ENCODE measurements at places on chromosomes 1 and 21. TPM values are rescaled to one million over a fixed set of nuclear protein-coding genes. Genes with fewer than 3 reads are reported as not detected.

The ANKRD45 gene
- total RNA-seq = 10.1 TPM

The CHIT1 gene
- 1.4 TPM for total RNA-seq

GRCh38 chr1:159089184-159089791 lies 12.7 kb upstream of the AIM2 start:
- no peak for DNase-seq

The PLA2G4A gene
- 17.8 TPM for total RNA-seq

The S100A1 gene
- total RNA-seq = 0.24 TPM

The AMY2A gene
- 26.2 TPM for total RNA-seq

The KRTAP13-2 gene
- 1.2 TPM for total RNA-seq

GRCh38 chr1:167668108-167668507 lies 38.1 kb downstream of the RCSD1 start:
- DNase-seq = no peak

The ARTN gene
- total RNA-seq = 4.8 TPM

The FNDC5 gene
- total RNA-seq = 11.3 TPM

The TNFRSF18 gene
- not detected for total RNA-seq

DNA sequence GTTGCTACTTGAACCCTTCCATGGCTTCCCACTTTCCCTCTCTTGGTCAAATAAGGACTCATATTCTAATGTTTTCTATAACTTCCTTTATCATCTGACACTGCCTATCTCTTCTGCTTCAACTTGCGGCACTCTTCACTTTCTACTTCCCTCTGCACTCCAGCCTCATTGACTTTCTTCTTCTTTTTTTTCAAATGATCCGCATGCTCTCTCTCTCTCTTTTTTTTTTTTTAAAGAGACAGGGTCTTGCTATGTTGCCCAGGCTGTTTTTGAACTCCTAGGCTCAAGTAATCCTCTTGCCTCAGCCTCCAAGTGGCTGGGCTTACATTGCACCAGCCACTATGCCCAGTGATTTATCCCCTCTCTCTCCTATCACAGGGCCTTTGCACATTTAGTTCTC lies 7.3 kb upstream of the IL10 start:
- DNase-seq = no peak

GRCh38 chr21:45449658-45450422 lies 44.9 kb downstream of the COL18A1 start:
- DNase-seq = no peak

The LRRC38 gene
- total RNA-seq = not detected

GRCh38 chr1:246394121-246394520 lies 113.0 kb downstream of the SMYD3 start:
- no peak for DNase-seq

- peak; percentile 88 for DNase-seq
These were observed 58.0 kb downstream of the STUM start for GRCh38 chr1:226606311-226607267.

The C1orf210 gene
- 0.48 TPM for total RNA-seq

DNA sequence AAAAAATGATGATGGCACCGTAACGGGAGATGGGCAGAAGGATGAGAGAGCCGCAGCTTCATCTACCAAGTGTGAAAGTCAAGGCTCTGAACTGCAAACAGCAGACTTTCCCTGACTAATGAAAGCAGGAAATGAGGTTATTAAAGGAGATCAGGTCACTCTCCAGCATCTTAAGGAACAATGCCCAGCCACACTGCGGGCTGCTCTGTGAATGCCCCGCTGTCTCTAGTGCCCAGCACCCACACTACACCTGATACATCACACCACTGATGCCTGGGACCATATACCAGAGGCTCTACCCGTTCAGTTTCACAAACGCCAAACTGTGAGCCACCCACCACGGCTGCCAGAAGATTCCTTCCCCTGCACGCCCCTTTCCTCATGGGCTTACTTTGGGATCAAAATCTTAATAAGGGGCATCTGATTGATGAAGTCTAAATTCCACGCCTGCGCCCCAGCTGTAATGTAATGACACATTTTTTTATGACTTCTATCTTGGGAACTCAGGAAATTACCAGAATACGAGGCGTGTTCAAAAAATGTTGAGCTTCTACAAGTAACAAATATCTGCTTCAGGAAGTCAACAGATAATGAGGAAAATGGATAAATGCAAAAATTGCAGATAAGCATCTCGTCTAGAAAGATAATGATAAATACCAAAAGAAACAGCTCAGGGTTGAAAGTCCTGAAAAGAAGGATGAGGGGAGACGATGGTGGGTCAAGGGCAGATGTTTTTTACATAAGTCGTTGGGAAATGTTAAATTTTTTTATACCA lies 72.0 kb downstream of the MIS18A start:
- DNase-seq = no peak

The SYNC gene
- total RNA-seq = 30.3 TPM

DNA sequence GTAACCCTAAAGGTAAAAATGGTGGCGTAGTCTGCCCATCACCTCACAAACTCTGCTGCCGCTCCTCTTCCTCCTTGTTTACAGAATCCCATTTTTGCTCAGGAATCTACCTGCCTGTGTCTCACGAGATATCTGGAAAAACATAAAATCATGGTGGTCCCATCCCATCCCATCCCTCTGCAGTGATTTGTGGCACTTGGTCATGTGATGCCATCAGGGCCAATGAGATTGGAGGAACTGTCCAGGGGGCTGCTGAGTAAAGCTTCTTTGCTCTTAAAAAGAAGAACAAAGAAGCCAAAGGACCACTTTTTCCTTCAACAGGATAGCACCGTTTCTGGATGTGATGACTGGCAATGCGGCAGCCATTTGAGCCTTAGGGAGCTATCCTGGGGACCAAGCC lies 33.0 kb upstream of the CLDN14 start:
- DNase-seq = no peak

DNA sequence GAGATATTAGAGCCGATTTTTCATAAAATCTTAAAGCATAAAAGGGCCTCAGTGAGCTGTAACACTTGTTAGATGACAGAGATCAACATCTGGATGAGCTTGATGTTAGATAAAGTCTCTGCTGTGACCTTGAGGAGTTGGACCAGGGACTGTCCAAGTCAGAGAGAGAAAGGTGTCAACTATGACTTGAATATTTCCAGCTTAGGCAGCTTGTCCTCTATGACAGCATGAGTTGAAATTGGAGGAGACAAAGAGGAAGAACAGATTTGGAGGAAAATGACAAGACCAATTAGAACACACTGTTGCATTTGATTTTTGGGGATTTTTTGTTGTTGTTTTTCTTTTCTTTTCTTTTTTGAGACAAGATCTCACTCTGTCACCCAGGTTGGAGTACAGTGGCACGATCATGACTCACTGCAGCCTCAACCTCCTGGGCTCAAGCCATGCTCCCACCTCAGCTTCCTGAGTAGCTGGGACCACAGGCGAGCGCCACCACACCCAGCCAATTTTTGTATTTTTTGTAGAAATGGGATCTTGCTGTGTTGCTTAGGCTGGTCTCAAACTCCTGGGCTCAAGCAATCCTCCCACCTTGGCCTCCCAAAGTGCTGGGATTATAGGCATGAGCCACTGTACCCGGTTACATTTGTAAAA lies 35.3 kb upstream of the CLIC4 start:
- DNase-seq = no peak

GRCh38 chr1:224488806-224489499 lies 54.4 kb upstream of the WDR26 start:
- DNase-seq = no peak

- DNase-seq = no peak
These were observed 40.2 kb downstream of the CASQ2 start for GRCh38 chr1:115728341-115728740.

The RYR2 gene
- 24.8 TPM for total RNA-seq

- peak; percentile 76 for DNase-seq
These were observed 6.1 kb upstream of the IGFN1 start for GRCh38 chr1:201184307-201185122.

GRCh38 chr1:186683652-186684410 lies 3.6 kb upstream of the PTGS2 start:
- no peak for DNase-seq

The OR2L2 gene
- total RNA-seq = 8.9 TPM

DNA sequence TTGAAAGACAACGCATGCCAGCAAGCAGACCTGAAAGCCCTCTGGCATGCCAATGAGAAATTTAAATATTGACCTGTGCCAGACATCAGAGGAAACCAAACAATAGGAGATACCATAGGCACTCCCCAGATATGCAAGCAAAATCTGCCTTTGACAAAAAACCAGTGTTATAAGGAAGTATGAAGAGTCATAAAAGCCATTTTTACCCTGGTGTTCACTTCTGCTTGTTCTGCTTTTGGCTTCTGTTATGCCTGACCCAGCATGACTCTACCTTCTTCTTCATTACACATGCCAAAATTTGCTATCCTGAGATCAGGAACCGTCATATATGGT lies 26.4 kb downstream of the NPHS2 start:
- DNase-seq = no peak

The KCNJ9 gene
- total RNA-seq = not detected

The PROX1 gene
- 3.4 TPM for total RNA-seq

The CD84 gene
- total RNA-seq = 13.5 TPM

DNA sequence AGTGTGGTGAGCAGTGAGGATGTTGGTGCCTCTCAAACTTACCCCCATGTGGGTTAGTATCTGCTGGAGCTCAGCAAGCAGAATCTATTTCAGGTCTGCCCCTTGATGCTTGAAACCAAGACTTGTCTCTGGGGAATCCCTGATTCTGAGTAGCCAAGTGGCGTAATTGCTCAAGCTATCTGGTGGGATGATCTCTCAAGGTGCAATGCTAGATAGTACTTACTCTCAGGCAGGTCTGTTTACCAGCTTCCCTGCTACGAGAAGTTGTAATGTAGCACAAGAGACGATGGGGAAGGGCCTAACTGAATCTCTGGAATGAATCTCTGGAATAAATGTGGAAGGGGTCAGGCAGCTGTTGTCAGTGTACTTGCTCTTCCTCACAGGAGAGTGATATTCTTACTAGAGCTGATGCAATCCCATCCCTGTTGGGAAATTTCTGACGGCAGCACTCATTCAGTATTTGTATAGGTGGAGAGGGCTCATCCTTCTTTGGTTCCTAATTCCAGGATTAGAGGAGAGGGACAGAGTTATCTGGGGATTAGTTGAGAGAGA lies 65.4 kb downstream of the MACF1 start:
- peak; percentile 88 for DNase-seq

DNA sequence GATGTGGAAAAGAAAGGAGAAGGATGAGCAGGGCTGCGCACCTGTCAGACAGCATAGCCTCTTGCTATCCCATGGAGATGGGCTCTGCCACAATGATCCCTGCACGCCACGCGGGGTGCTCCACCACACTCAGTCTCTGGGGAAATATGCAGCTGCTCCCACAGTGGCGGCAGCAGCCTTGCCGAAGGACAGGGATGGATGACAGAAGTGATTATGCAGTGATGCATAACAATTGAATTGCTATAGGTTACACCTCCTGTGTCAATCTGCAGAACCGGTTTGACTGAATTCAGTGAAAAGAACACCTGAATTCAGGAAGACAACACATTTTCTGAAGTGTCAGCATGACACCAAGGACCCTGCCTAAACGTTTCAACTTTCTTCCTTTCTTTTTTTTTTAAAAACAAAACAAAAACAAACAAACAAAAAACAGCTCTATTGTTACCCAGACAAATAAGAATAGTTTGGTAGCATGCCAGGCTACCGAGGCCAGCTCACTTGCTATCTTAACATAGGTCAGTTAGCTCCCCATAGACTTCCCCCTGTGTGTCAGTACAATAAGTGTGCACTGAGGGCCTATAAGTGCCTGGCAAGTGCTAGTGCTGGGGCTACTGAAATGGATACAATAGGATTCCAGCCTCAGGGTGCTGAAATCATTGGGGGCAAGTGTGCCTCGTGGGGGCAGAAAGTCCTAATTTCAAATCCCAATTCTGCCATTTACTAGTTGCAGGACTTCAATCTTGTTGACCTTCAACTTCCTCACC lies 127.6 kb upstream of the LMO4 start:
- no peak for DNase-seq

The LAPTM5 gene
- total RNA-seq = 14.4 TPM

GRCh38 chr1:85326336-85326735 lies 49.9 kb upstream of the BCL10 start:
- no peak for DNase-seq

The AKNAD1 gene
- total RNA-seq = 2.2 TPM

DNA sequence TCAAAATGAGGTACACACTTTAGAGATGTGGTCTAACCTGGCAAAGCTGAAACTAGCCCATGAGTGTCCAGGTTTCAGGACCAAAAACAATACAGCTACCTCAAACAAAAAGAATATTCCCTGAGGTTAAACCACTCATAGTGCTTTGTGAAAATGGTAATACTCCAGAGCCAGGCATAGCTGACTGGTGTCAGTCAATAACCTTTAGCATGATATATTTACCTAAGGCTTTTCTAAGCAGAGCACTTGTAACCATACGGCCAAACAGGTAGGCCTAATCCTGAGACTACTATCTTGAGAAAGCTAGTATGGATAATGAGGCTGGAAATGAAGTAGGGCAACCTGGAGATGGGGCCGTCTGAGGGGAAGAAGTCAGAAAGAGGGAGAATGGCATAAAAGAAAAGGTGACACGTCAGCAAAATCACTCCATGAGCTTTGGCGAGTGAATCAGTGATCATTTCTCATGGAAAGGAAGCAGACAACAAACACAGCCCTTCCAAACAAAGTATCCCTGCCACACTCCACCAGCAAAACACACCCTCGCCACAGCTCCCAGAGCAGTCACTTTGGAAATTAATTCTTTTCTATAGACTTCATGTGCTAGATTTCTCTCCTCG lies 1.7 kb upstream of the LRRC52 start:
- DNase-seq = no peak

DNA sequence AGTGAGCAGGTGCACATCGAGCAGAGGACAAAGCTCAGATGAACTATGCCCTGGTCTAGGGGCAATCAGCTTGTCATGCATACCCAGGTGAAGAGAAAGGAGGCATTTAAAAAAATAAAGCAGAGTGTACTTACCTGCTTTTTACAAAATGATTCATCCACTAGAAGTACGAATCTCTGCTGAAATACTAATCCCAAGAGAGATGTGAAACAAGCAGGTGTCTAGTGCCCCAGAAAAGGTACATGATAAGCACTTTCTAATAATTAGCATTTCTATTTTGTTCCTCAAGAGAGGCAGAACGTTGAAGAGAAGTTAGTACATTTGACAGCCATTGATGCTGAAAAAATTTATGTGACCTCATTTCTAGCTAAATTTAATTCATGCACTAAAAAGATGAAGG lies 31.1 kb downstream of the CHODL start:
- no peak for DNase-seq

GRCh38 chr1:66925558-66925910 lies 744 bp downstream of the MIER1 start:
- no peak for DNase-seq

GRCh38 chr1:2215909-2216766 lies 12.0 kb upstream of the SKI start:
- DNase-seq = no peak

The RNU5D-1 gene
- total RNA-seq = not detected

- no peak for DNase-seq
These were observed 179.5 kb downstream of the GALNT2 start for GRCh38 chr1:230246551-230246950.

All from umbilical cord (tissue), 2 donors.